DMS79 treated with DMSO at 0.1 percent for 48 hours (cell line): ENCODE measurements at places on chromosomes 3 and 15.

- DNase-seq: no peak
These were observed 110.9 kb downstream of the MYRIP start for GRCh38 chr3:39920271-39920670.

DNA sequence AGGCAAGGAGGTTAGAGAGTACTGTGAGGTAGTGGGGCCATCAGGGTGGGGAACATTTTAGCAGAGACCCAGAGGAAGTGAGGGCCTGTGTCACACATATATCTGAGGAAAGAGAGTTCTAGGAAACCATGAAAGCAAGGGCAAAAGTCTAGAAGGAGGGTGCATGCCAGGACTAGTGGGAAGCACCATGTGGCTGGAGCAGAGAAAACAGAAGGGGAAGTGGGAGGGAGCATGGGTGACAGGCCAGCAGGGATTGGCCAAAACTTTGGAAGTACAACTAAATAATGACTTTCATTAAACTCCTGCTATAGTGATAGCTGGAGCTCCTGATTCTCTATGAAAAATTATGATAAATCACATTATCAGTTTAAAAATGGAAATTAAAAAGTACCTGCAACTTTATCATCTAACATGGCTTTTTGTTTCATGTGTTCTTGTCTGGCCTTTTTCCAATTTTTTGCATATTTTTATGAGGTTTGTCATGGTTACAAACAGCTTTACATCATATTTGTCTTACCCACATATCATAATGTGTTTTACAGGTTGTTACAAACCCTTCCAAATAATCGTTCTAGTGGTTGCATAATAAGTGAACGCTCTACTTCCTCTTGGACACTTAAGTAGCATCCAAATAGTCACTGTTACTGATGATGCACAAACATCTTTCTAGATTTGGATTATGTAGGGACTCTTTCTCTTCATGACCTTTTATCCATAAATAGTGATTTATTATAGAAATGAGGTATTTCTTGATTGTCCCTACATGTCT, 168.3 kb downstream of the NEK10 start:
- DNase-seq: peak; percentile 46

DNA sequence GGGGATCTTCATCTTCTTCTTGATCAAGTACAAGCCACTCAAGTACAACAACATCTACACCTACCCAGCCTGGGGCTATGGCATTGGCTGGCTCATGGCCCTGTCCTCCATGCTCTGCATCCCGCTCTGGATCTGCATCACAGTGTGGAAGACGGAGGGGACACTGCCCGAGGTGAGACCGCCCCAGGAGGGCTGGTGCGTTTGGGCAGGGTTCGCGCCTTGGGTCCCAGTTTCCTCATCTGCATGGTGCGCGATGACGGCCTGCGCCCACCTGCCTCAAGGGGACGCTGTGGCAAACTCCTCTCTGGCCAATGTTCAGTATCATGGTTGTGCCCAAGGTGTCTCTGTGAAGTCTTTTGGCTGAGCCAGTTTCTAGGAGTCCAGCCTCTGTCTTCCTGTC, 57.5 kb upstream of the SLC6A1 start:
- DNase-seq: no peak

DNA sequence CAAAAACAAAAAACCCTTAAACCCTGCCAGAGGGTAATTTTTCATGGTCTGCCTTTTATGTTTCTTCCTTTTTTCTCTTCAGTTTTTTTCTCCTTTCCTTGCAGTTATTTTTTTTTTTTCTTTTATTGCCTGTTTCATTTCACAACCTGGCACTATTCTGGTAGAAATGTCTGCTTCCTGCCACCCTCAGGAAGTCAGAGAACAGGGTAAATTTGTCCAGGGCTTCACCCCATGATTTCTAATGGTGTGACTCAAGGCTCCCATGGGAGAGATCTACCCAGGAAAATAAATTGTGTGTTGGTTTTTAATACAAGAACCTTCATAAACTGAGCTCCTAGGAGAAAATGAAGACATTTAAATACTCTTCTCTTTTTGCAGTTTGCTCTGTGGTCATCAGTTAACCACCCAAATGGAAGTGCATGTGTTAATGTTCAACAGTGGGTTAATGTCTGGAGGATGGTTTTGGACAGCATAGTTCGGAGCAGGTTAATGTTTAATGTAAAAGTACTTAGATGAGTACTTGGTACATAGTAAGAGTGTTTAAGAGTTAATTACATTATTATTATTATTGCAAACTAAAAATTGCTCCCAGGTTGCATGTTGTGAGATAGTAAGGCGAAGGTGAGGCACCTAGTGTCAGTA, 45.9 kb downstream of the CGNL1 start:
- DNase-seq: no peak
